ENCODE measurements at places on chromosomes 2 and 18.
A peak's percentile ranks its signal among the peaks of the same experiment; 100 is the strongest.

DNA sequence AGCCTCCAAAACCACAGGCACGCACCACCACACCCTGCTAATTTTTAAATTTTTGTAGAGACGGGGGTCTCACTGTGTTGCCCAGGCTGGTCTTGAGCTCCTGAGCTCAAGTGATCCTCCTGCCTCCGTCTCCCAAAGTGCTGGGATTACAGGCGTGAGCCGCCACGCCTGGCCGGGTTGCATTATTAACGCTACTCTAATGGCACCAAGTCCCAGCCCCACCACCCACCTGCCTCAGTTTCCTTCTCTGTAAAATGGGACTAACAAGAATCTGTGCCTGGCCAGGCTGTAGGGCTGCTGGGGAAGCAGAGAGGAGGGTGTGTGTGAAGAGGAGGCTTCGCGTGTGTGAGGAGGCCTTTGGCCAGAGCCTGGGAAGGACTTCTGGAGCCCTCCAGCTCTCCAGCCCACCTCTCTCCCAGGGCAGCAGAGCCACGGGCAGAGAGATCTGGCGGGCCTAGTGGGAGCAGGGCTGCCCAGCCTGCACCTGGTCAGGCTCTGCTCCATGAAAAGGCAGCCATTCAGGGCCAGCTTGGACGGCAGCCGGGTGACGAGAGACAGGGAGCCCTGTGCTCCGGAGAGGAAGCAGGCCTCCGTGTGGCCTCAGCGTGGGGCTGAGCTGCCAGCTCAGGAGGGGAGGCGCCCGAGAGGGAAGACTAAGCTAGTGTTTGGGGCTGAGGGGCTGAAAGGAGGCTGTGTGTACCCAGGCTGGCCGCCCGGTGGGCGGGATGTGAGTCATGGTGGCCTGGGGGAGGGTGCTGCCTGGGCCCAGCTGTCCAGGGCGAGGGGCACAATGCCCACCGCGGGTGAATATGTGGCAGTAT lies 7.4 kb upstream of the B3GNT7 start:
- peak; percentile 96 for DNase-seq

GRCh38 chr2:113058998-113059960 lies at the start of gene IL36RN:
Gene IL36RN (plus strand): TSS chr2:113059198. CDS start chr2:113059439, 241 bp downstream.
- DNase-seq = no peak

GRCh38 chr18:26357960-26358359 lies 131.7 kb downstream of the TAF4B start:
- DNase-seq = no peak

- no peak for DNase-seq
Measured at GRCh38 chr2:67974559-67975430, 88.0 kb downstream of the C1D start.

- DNase-seq = peak; percentile 63
Measured at GRCh38 chr2:232421189-232421785, 14.6 kb downstream of the ALPG start.

- no peak for DNase-seq
Measured at GRCh38 chr2:33442528-33443079, 33.8 kb upstream of the RASGRP3 start.

GRCh38 chr18:75244351-75245313 lies 34.0 kb downstream of the TSHZ1 start:
- DNase-seq = no peak

DNA sequence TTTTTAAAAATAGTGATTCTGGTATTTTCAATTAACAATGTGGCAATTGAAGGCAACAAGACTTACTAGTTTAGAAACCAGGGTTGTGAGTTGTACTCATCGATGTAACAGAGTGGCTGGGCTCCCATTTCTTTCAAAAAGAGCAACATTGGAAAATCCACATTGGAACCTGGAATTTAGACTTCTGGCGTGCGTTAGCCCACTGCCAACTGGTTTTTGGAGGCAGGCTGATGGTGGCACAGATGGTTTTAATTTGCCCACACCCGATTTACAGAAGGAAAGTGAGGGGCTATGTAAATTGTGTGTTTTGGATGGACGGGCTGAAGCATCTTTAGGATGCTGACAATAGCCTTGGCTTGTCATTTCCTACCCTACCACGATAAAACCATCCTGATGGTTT lies 66.3 kb downstream of the TRPM8 start:
- no peak for DNase-seq

- DNase-seq = no peak
Measured at GRCh38 chr2:220422676-220423075, 795.2 kb downstream of the SLC4A3 start.
